Panc1 (cell line): ENCODE measurements at places on chromosomes 11 and 22. TPM values are rescaled to one million over a fixed set of nuclear protein-coding genes. Genes with fewer than 3 reads are reported as not detected.

BEST1 gene
- total RNA-seq: 0.13 TPM

HOATZ gene
- not detected for total RNA-seq

CDC42EP1 gene
- 62.5 TPM for total RNA-seq

- DNase-seq: no peak
Observed at GRCh38 chr11:83566950-83567349, 280.8 kb upstream of the CCDC90B start.

DNA sequence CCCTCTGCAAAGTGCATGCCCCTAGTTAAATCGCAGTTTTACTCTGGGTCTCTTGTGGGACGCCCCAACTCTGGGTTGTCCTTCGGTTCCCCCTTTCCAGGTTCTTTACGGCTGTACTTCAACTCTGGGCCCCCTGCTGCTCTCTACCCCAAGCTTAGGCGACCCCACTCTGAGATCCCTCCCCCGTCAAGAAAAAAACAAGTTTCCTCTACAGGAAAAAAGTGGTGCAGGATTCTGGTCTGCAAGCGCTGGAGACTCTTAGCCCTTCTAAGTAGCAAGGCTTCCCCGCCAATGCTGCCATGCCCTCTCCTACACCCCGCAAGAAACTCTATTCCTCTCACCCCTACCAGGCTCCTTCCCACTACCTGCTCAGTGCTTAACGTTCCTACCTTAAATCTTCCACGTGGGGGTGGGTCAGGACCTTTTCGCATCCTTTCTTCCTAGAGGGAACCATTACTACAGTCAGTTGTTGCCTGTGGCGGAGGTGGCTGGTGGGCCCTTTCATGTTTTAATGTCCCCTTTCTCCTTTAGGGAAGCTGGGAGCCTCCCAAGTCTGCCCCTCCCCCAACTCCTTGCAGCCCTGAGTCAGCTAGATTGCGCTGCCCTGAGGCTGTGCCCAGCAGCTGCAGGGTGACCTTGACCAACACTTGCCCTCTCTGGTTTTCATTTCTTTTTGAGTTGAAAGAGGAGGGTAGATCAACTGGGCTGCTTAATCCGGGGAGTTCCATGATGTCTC lies 1.4 kb downstream of the NEFH start:
- DNase-seq: no peak

DNA sequence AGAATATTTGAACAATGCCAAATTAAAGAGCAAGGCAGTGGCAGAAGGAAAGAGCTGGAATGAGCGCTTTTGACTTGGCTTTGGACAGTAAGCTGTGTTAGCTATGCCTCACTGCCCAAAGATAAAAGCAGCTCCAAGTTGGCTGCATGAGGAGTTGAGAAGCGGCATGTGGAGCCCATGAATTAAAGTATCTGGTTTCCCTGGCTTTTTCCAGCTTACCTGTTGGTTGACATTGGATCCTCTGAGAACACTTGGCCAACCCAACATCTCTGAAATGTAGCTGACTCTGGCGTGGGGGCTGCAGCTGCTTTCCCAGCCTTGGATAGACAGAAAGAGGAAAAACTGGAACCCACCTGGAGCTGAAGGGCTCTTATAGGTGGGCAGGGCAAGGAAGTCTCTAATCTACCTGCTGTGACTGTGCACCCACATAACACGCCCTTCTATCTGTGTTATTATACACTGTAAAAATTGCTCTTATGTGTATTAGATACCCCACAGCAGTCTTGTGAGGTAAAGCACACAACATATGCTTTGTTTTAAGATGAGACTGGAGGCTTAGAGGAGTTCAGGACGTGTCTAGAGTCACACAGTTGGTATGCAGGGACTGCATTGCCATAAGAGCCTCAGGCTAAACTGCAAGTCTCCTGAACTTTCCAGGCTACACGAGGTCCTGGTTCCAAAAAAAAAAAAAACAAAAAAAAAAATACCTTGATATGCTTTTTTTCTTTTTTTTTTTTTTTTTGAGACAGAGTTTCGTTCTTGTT lies 5.8 kb downstream of the UBASH3B start:
- DNase-seq: no peak

GRCh38 chr11:9664276-9665171 lies 647 bp downstream of the SWAP70 start:
- DNase-seq: peak; percentile 25
